ENCODE measurements at places on chromosomes 11 and 22.

DNA sequence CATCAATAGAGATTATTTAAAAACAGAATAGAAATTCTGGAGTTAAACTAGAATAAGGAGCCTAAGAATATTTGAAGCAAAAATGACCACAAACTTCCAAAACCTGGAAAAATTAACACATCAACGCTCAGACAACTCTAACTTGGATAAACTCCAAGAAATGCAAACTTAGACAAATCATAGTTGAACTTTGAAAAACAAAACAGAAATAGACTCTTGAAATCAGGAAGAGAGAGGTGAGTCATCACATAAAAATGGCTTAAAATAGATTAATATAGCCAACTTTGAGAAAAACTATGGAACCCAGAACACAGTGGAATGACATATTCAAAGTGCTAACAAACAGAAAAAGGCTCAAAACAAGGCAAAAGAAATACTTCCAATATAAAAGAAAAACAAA is 974.2 kb downstream of the JRKL start:
- no peak for DNase-seq

GRCh38 chr11:80861193-80861592 is 1420.4 kb upstream of the TENM4 start:
- no peak for DNase-seq

DNA sequence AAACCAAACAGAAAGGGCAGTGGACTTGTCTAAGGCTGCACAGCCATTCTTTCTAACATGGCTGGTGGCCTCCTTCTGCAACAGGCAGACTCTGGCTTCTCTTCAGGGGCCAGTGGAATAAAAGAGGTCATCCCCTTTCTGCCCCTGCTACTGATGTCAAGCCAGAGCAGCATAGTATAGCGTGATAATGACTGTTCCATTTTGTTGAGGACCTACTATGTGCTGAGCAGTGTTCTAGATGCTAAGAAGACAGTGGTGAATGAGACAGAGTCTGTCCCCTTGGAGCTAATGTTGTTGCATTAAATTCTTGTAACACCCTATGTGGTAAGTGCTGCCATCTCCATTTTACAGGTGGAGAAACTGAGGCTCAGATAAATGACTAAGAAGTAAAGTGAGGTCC is 15.7 kb upstream of the SYT7 start:
- no peak for DNase-seq

DNA sequence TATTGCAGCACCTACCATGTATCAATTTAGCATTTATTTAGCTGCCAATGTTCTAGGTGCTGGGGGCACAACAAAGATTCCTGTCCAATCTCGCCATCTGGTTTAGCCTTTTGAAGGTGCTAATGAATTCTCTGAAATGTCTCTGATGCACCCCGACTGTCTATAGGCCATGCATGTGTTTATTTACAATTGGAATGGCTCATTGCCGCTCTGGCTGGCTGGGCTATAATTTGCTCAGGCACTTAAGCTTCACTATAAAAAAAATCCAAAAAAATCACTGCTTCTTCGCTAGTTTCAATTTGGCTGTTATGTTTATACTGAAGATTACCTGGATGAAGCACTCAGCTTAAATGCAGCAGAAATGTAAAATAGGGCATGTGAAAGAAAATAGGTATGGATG is 115.0 kb upstream of the PAX6 start:
- no peak for DNase-seq

GRCh38 chr22:46671824-46672432 is 51.7 kb downstream of the GRAMD4 start:
- DNase-seq = no peak

GRCh38 chr11:125675196-125675595 is 5.5 kb downstream of the ACRV1 start:
- no peak for DNase-seq

- no peak for DNase-seq
Measured at GRCh38 chr11:2931771-2932738, 2.8 kb upstream of the PHLDA2 start.

Data from stimulated activated CD8-positive, alpha-beta memory T cell treated with anti-CD3 and anti-CD28 coated beads, Interleukin-15, amount 100 ng/mL, for 4 hours (primary cell).